ENCODE measurements at places on chromosomes 12 and 14.
A peak's percentile ranks its signal among the peaks of the same experiment; 100 is the strongest.

- DNase-seq: no peak
These were observed 350.1 kb upstream of the ATP2B1 start for GRCh38 chr12:90058704-90059103.

DNA sequence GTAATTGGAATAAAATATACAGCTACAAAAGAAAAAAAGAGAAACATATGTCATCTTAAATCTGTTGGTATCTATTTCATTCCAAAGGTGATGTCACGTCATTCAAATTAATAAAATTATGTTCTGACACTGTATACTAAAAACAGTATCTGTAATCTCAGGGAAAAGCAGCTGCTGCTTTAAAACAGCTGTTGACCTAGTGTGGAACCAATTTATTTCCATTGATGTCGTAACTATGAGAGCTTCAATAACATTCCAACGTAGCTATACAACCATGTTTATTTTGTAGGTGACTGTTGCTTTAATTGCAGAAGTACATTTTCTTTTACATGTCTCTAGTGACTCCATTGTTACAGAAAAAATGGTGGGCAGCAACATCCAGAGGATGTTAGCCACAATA is 571.7 kb downstream of the RPS29 start:
- no peak for DNase-seq

GRCh38 chr12:119673634-119674033 is 5.7 kb downstream of the PRKAB1 start:
- no peak for DNase-seq

DNA sequence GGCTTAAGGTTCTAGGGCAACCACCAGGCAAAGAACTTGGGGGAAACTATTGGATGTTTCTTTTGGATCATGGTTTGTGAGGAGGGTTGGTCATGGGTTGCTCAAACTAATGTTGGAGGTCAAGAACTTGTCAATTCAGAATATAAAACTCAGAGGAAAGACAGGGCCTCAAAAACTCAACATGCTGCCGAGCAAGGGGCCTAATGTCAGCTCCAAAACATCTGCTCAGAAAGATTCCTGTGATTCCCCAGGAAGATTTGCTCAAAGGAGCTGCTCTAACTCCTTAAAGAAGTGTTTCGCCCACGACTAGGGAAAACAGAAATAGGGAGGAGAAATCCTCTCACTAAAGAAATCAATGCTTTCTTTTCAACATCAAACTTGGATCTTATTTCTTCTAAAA is 3.7 kb upstream of the IGF1 start:
- no peak for DNase-seq

- peak; percentile 29 for DNase-seq
These were observed 21.0 kb upstream of the RNASE2 start for GRCh38 chr14:20934148-20934762.

DNA sequence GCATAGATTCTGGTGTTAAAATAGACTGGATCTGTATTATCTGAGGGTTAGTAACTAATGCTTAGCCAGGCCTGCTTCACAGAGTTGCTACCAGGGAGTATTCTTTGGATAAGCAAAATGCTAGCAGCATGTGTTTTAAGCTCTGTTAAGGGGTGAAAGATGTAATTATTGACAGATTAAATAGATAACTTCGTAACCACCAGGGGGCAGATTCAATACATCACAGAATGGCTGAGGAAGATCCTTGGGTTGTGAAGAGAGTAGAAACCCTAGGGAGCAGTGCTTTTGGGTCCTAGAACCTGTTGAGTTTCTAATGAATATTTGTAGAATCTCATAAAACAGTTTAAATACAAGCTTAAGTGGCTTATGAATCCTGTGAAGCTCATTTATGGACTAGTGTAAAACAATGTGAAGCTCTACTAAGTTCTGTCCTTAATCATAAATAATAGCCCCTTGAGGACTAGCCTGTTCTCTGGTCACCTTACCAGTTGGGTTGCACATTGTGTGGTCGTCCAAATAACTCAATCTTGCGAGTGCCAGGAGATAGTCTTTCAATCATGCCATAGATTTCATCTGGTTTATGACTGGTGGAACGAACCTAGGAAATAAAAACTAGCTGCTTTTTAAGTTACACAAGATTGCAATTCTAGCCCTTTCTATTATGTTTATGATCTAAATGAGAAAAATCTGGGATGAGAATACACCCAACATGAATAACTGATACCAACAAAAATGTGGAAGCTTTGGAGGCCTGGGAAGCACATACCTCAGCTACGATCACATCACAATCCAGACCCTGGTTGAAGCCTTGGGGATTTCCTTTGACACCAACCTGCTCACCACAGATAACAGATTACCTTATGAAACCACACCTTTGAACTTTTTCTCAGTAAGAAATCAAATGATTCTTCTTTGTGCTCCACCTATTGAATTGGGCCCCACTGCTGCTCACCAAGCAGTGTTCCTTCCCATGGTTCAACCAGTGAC is 12.3 kb downstream of the METTL3 start:
- DNase-seq: peak; percentile 40

GRCh38 chr14:79057333-79057732 is 887.2 kb downstream of the NRXN3 start:
- DNase-seq: no peak

GRCh38 chr12:13552830-13553229 is 356.3 kb downstream of the EMP1 start:
- DNase-seq: no peak

- no peak for DNase-seq
These were observed 85.4 kb downstream of the CHGA start for GRCh38 chr14:93008381-93008780.
